ENCODE measurements at places on chromosomes 7 and 10. TPM values are rescaled to one million over a fixed set of nuclear protein-coding genes. Genes with fewer than 3 reads are reported as not detected.
A peak's percentile ranks its signal among the peaks of the same experiment; 100 is the strongest.

GRCh38 chr10:43000651-43001426 lies 76.0 kb upstream of the RET start:
- no peak for DNase-seq

GRCh38 chr10:36597756-36598320 lies 527.6 kb upstream of the ANKRD30A start:
- no peak for DNase-seq

DNA sequence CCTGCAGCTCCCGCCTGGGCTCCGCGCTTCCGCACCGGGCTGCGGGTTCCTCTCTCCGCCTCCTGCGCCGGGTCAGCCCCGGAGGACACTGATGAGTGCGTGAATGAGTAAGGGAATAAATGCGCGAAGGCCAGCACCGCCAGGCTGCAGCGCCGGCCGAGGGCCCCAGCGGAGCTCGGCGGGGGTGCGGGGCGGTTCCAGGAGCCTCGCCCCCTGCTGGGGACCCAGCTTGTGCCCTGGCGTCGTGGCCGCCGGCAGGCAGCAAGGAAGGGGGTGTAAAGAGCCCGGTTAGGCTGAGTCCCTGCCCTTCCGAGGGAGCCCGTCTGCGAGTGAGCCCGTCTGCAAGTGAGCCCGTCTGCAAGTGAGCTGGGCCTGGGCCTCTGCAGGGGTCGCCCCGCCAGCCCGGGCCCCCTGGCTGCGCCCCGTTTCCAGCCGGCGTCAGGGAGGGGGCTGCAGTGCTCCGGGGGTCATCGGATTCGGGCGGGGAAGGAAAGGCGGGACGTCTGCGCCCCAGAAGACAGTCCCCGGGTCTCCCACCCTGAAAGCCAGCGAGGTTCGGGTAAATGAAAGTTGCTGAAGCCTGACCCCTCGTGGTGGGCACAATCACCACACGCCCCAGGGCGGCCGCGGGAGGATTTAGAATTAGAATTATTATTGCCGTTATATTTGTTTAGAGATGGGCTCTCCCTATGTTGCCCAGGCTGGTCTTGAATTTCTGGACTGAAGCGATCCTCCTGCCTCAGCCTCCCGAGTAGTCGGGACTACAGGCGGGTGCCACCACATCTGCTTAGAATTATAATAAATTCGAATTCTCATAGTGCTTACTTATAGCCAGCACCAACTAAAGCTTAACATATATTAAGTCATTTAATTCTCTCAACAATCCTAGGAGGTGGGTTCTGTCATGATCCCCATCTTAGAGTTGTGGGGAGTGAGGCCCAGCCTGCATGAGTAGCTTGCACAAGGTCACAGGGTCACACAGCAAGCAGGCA lies 8.6 kb upstream of the CRYGN start:
- peak; percentile 80 for DNase-seq

GRCh38 chr7:113774182-113774807 lies 144.5 kb downstream of the PPP1R3A start:
- no peak for DNase-seq

DNA sequence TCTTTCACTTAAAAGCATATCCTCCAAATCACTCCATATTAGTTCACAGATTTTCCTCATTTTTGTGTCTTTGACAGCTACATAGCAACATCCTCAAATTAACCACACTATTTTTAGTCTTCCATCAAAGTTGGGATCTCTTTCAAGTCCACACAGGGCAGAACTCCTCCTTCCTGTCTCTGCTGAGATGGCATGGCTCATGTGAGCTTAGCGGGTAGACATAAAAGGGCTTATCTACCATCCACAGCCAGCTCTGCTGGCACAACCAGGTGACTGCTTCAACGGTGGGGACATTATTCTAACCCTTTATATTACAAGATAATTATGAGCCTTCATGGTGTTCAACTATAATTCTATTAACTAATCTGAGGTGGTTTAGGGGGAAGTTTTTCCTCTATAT lies 35.5 kb downstream of the ICA1 start:
- no peak for DNase-seq

The HABP2 gene
- total RNA-seq = not detected

- DNase-seq = no peak
These were observed 80.2 kb upstream of the NEBL start for GRCh38 chr10:20977300-20977699.

The MMRN2 gene
- total RNA-seq = 31.3 TPM

GRCh38 chr10:92142512-92142911 lies 148.4 kb downstream of the CPEB3 start:
- no peak for DNase-seq

The ATP6V0A4 gene
- total RNA-seq = not detected
